ENCODE measurements at places on chromosomes 5 and 9.

DNA sequence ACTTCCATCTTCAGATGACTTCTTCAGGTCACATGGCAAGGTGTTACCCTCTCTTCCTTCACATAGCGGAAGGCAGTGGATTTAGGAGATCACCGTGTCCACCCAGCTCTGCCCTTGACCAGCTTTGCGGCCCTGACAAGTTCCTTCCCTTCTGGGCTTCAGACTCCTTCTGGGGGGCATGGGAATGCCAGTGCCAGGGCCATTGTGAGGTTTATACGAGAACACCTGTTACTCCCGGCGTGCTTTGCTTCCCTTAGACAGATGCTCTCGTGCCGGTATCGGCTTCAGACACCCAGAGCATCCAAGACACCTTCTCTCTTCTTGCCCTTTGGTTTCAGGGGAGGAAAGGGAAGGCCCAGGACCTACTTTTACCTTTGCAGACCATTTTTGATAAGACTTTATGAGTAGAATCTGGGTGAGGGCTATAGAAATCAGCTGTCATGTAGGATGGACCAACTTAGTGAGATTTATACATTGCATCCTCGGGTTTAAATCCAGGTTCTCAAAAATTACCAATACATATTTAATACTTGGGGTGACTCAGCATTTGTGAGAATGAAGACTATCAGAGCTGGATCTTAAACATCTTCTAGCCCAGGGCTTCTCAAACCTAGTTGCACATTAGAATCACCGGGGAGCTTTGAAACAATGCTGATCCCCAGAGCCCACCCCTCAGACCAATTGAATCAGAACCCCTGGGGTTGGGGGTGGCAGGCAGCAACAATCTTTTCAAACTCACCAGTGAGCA, 138.2 kb downstream of the MVB12B start:
- DNase-seq, result no peak

- no peak for DNase-seq
Measured at GRCh38 chr9:18928711-18929110, 104.3 kb downstream of the SAXO1 start.

DNA sequence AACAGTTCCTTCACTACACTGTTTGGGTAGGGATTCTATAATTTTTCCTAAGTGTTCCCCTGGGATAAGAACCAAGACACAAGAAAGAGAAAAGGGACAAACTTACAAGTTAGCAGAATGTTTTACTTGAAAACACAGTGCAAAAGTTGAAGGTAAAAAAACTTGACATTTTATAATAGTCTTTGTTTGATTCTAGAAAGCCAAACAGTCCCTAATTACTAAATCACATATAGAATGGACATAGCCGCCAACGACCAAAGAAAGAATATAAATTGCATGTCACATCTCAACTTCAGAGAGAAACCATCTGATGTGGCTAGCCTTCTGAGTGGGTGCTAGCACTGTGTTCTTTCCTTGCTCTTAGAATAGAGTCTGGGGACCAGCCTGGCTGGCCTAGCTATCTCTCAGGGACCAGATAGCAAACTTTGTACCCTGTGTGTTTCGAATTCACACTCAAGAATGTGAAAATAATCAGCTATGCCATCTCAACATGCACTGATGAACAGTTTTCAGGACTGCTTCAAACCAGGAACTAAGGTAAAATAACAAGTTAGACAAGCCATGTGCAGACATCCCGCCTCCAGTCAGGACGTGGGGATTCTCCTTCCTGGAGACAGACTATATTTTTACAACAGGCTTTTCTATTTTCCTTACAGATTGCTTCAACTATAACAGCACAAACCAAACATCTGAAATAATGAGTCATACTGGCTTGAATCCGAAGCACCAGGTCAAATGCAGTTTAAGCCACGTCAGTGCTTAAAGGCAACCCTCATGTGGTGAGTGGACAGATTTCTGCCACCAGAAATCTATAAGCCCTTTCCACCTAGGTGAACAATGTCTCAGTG, 53.7 kb downstream of the LHFPL2 start:
- no peak for DNase-seq

DNA sequence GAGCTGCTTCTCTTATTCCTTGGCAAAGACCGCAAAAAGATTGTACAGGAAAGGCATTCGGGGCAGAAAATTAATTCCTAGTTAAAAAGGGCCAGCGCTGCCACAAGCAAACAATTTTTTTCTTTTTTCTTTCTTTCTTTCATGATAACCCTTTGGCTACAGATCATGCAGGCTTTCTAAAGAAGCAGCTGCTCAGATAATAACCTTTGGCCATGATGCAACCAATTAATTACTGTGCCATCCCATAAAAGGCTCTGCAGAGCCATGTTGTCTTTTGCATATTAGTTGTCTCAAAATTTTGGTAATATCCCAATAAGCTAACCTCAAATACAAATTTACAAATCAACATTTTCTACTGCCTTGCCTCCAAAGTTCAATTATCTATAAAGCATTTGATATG, 758.4 kb upstream of the SEMA6A start:
- no peak for DNase-seq

DNA sequence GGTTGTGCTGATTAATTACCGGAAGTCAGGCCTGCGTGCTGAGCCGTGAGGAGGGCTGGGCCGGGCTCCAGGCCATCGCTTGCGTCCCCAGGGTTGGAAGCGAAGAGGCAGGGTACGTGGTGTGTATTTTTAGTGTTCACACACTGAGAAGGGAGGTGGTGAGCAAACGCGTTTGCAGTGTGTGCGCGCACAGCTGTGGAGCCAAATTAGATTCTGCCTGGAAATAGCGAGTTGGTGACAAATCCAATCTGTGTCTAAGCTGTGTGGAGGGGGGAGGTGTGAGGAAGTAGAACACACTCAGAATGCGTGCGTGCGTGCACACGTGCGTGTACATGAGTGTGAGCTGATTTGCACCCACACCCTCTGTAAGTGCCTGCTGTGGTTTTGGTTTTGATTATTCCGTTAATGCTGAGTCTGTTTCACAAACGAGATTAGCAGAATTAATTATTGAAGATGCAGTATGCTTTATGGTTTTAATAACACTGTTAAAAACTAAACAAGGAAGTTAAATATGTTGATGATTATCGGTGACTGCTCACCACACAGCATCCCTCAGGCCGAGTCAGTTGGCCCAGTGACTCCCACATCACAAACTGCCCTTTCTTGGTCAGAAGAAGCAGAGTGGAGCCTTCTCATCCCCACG, 111.8 kb upstream of the FCN2 start:
- no peak for DNase-seq

- DNase-seq, result no peak
Measured at GRCh38 chr9:37486616-37487548, 1.1 kb downstream of the POLR1E start.

DNA sequence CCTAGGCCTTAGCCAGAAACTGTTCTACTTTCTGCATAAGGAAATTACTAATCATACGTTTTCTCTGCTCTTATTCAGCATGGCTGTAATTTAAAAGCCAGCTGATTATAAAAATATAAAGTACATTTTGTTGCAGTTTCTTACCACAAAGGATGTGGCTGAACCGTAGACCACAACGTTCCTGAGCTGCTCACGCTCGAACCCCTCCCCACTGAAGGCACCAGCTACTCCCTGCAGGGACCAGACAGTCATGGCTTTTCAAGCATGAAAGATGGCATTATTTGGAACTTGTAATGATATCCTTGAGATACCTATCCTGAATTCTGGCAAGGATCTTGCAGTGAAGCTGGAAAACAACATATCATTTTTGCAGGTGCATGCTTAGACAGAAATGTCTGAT, 91.8 kb upstream of the DMRT1 start:
- DNase-seq, result no peak

DNA sequence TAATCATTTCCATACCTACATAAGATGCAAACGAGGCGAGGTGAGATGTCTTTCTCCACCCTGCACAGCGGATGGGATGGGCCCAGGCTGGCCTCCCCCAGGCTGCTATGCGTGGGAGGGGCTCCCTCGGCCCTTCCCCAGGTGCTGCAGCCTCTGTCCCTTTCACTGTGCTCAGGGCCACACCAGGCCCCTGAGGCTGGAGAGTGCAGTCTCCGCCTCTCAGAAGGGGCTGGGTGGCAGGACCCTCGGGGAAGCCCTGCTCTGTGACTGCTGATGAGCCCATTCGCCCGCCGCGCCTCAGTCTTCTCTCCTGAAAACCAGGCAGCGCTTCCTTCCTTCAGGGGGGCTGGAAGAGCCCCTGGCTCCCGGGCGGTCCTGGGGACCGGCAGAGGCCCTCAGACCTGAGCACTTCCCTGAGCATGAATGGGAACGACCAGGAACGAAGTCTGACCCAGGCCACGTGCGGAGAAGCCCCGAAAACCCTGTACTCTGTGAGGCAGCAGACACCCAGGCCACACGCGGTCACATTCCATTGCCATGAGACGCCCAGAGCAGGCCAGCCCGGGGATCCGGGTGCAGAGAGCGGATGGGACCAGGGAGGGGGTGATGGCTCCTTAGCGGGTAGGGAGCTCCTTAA, 21.9 kb upstream of the NOTCH1 start:
- DNase-seq, result no peak

- peak; percentile 72 for DNase-seq
Measured at GRCh38 chr9:34701769-34702736, 7.9 kb downstream of the CCL21 start.

GRCh38 chr9:131733541-131734061, 6.3 kb downstream of the RAPGEF1 start:
- DNase-seq, result no peak

DNA sequence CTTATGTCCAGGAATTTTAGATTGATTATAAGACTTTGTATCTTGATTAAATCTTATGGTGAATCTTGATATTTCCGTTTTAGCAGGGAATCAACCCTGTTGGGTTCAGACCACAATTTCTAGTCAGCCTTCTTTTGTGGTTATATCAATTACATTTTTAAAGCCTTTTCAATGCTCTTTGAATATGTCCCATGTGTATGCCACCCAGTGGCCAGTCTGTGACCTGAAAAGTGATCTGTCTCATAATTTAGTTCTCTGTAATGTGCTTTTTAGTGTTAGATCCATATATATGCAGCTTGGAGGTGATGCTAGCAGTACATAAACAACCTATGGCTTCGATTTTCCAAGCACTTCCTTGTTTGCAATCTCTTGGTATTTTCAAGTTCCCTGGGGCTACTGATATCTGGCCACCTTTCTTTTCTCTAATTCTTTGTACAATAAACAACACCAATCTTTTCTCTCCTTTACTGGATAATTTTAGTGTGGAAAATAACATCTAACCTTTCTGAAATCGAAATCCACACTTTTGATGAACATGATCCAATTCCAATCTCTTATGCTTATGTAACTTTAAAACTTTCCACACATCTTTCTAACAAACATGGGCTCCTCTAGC, 28.8 kb downstream of the PDE8B start:
- DNase-seq, result no peak

DNA sequence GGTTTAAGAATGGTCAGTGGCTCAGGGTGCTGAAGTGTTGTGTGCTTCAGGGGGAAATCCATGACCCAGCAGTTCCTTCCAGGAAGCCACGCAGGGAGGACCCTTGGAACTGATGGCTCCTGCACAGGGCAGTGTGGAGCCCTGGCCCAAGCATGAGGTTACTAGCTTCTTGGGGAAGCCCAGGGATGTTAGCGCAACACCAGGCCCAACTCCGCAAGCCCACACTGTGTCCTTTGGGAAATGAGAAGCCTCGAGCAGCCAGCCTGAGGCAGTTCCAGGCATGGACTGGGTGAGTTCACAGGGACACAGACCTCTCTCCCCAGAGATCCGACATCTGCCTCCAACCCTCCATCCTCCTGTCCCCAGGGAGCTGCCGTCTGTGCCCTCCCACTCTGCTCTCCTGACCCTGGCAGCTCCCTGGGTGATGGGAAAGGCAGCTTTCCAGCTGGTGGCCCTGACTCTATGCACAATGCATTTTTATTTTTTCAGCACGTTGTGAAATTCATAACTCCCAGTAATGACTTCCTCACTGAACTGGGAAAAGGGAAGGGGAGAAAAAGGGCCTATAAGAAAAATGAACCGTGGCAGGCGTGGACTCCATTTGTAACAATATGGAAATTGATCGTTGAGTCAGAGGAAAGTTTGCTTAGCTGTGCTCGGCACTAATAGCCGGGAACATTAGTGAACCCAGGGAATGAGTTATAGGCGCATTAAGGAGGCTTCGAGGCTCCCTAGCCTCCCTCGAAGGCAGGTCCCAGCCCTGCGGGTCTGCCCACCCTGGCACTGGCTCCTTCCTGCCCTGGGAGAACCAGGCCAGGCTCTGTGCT, 34.1 kb downstream of the LMX1B start:
- DNase-seq, result no peak

DNA sequence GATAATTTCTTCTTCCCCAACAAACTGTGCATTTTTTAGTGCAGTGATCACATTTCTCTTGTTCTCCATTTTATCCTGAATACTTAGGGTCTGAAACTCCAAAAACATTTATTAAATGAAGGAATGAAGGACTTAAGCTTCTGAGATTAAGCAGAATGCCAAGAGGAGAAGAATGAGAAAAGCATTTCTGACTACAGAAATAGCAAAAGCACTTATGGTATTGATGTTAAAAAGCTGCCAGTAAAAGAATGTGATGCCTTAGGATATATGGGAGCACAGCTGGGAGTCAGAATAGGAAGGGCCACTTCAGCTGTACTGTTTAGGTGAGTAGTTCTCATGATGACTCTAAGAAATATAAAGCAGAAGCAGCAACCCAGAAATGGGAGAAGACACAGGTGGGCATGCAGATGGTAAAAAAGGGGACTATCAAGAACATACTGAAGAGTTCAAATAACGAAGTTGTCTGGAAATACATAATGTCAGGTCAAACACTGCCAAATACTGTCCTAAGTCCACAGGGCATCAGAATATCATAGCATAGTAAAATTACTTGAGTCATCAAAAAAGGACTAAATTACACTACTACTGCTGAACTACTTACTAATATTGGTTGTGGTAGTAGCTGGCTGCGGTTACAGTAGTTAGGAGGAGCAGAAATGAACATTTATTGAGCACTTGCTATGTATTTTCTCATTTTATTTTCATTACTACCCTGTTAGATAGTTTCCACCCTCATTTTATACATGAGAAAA, 132.7 kb downstream of the MAPKAP1 start:
- no peak for DNase-seq

DNA sequence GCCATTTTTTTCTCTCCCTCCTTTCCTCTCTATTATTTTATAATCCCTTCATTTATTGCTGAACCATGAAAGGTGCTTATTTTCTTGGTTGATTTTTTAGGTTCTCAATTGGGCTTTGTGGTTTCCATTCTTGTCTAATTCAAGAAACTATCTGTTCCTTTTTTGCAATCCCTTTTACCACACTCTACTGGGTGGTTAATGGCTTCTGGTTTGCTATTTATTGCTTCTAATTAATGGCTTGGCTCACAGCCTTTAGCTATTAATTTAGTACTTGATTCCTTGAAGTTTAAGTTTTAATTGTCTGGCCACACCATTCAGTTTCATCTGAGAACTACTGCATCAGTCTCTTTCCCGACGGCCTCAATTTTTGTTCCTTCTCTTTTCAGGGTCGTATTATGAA, 5.6 kb downstream of the FRRS1L start:
- DNase-seq, result no peak

GRCh38 chr9:83596899-83597504, 25.9 kb upstream of the IDNK start:
- DNase-seq, result no peak

DNA sequence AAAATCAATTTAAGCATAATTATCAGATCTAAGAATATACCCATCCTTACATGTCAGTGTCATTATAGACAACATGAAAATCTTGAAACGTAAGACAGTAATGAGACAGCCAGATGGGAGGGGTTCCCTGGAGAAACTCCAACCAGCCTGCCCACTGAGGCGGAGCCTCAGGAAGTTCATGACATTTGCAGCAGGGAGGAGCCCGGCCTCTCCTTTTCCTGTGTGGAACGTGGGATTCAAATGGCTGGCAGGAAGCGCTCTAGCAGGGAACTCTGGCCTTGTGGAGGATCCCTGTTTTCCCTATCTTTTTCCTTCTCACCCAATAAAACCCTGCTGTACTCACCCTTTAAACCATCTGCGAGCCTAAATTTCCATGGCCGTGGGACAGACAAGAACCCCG, 176.6 kb upstream of the KCNN2 start:
- no peak for DNase-seq

Measured in stimulated activated CD8-positive, alpha-beta memory T cell treated with anti-CD3 and anti-CD28 coated beads, Interleukin-2, amount 100 ng/mL, for 1 hour (primary cell).